ENCODE measurements at places on chromosomes 5 and 9.

- no peak for DNase-seq
Observed at GRCh38 chr5:80565330-80565729, 4.8 kb downstream of the ANKRD34B start.

GRCh38 chr5:4661326-4661725 is 478.8 kb upstream of the ADAMTS16 start:
- no peak for DNase-seq

DNA sequence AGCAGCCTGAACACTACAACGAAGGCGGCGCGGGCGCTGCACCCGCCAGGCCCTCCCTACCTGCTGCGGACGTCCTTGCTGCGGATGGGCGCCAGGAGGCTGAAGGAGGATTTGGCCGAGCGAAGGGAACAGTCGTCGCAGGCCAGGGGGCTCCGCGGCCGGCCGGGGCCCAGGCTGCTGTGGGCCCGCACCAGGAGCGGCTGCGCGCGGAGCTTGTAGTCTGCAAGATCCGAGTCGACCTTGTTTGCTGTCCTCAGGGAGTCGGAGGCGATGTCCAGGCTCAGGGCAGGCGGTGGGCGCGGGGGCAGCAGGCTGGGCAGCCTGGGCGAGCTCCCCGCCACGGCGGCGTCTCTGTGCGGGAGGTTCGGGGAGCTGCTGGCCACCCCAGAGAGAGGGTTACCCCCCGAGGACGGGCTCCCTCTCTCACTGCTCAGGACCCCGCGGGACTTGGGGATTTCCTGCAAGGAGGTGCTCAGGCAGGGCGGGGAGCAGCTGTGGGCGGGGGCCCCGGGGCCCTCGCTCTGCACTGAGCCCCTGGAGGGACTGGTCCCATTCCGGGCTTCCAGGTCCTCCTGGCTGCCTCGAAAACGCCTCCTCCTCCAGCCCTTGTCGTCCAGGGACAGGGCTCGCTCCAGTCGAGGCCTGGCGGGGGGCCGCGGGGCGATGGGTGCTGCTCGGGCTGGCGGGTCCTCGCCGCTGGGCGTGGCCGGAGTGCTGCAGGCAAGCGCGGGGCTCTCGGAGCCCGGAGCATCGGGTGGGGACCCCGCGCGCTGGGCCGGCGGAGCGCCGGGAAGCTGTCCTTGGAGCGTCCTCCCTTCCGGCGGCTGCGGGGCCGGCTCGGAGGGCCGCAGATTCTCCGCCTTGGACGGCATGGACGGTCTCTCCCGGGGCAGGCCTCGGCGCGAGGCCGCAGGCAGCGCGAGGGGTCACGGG is 831 bp downstream of the INPP5E start:
- no peak for DNase-seq

- no peak for DNase-seq
Observed at GRCh38 chr5:78631931-78632330, 16.6 kb downstream of the LHFPL2 start.

GRCh38 chr9:118583414-118583813 is 785.8 kb downstream of the BRINP1 start:
- no peak for DNase-seq

DNA sequence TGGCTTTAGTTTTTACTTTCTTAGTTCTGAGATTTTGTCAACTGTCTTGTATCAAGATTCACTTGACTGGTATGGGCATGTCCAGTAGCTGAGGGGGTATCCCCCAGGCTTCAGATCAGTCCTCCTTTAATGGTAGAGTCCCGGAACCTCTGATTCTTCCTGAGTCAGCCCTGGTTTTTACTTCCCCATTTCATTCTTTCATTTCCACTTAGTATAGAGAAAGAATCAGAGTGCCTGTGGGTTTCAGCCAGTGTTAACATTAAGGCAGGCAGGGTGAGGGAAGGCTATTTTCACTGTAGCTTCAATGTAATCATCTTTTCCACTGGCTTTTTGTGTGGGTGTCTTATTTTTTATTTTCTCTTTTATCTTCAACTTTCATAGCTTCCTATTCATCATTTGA is 8.3 kb upstream of the COMMD10 start:
- DNase-seq, result no peak

- no peak for DNase-seq
Observed at GRCh38 chr5:148820461-148821395, 5.7 kb upstream of the ADRB2 start.

DNA sequence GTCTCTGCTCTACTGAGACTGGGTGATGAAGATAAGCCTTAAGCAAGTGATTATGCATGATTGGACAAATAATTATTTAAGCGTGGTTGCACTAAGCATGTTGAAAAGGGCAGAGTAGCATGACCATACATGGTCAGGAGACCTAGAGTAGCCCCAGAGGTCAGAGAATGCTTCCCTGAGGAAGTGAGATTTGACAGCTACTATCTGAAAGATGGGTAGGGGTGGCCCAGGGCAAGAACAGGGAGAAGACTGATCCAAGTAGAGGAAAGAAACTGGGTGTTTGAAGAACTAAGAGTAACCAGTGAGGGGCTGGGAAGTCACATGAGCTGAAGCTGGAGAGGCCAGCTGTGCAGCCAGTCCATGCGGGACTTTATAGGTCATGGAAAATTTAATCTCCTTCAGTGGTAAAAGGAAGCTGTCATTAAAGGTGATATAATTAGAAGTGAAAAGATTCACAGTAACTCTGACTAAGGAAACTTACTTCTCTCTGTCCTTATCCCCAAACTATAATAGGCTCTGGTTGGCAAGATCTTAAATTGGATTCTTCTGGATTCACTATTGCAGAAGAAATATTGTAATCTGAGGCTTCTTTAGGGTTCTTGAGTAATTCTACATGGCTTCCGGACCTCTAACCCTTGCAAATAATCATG is 35.2 kb downstream of the YIPF5 start:
- no peak for DNase-seq

GRCh38 chr5:10198021-10198420 is 51.7 kb downstream of the ATPSCKMT start:
- DNase-seq, result no peak
